ENCODE measurements at places on chromosomes 4 and X. TPM values are rescaled to one million over a fixed set of nuclear protein-coding genes. Genes with fewer than 3 reads are reported as not detected.

TRPC3 gene
- 0.21 TPM for total RNA-seq

GRCh38 chr4:81440949-81441348 is 30.8 kb downstream of the RASGEF1B start:
- DNase-seq = no peak

CFAP99 gene
- total RNA-seq = not detected

DNA sequence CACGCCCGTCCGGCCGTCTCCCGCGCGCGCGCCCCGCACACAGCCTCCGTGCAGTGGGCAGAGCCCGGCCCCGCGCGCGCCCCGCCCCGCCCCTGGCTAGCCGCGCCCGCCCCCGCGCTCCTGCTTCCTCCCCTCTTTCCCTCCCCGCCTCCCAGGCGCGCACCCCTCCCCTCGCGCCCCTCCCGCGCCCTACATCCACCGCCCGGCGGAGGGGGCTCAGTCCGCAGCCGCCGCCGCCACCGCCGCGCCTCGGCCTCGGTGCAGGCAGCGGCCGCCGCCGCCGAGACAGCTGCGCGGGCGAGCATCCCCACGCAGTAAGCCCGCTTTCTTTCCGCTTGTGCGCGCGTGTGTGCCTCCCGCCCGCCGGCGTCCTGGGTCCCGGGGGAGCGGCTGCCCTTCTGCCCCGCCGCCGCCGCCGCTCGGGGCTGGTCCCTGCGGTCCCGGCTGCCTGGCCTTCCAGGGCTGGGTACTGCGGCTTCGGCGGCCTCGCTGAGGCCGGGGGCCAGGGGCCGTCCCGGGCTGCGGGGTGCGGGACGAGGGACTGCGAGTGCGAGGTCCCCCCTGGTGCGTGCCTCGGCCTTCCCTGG is at the start of gene FHL1:
Gene FHL1 (plus strand): TSS at position 219 of the 587 bp plus-strand sequence.
- peak; percentile 87 for DNase-seq

DNA sequence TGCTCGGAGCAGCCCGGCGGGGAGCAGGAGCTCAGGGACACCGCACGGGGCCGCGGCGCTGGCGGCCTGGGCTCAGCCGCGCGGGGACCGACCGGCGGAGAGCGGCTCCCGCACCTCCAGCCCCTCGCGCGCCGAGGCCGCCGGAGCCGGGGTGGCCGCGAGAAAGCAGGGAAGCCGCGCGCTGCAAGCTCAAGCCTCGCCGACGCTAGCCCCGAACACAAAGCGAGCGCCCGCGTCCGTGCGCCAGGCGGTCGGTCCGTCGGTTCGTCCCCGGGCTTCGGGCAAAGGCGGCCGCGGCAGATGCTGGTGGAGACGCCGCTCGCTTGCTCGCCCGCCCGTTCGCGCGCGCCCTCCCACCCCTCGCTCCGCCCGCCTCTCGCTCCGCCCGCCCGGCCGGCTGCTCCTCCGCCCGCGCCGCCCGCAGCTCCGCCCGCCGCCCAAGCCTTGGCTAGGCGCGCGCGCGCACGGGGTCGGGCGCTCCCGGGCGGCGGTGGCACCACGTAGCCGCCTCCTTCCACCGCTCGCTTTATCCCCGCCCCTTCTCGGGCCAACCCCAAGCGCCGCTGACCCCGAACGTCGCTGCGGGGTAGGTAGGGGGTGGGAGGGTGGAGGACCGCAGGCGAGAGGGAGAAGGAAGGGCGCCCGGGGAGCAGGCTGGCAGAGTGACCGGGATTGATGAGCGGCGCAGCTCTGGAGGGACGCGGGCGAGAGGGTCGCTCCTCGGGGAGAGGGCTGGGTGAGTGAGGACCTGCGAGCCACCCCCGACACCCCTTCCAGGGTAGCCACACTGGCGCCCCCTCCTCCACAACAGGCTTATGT is at the start of gene TSPAN5:
Gene TSPAN5 (minus strand): TSS at position 325 of the 819 bp plus-strand sequence.
- DNase-seq = peak; percentile 93

DNA sequence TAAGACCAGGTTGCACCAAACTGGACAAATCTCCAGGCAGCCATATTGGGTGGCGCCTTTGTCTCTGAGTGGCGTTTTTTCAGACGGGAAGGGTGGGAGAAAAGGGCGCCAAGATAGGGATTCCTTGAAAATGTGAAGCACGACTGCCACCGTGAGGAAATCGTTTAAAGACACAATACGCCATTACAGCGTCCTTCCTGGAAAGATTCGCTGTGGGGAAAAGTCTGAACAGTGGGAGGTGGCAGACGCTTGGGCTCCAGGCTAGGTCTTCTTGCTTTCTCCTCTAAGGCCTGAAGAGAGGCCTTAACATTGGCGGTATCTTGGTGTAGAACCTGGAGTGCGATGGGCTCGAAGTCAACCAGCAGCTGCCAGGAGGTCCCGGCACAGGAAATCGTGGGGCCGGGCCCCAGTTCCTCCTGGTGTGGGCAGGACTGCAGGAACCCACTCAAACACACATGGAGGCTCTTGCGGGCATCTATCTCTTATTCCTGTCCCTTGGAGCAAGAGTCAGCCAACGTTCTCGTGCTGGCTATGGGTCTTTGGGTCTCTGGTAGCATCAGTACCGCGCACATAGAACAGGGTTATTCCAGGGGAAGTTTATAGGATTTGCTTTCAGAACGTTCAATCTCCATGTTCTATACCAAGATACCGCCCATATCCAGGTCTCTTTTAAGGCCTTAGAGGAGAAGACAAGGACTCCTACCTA is 208.8 kb downstream of the OR13H1 start:
- DNase-seq = no peak

DMD gene
- 30.5 TPM for total RNA-seq

GRCh38 chr4:38669208-38669607 is 5.2 kb downstream of the KLF3 start:
- no peak for DNase-seq

GRCh38 chr4:162151850-162152249 is 11.9 kb downstream of the FSTL5 start:
- DNase-seq = no peak

GPR50 gene
- total RNA-seq = 0.55 TPM

DNA sequence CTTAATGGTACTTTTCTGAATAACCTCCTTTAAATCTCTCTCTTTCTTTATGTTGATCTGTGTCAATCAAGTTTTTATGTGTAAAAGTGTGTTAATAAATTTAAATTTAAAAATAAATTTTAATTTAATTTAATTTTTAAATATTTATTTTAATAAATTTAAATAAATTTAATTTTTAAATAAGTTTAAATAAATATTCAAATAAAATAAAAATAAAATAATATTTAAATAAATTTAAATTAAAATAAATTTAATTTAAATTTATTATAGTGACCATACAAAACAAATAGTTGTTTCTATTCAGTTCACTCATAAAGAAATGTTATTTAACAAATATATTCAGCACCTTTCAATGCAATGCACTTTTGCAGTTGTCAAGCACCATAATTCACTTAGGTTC is 146.9 kb downstream of the GRID2 start:
- DNase-seq = no peak

DNA sequence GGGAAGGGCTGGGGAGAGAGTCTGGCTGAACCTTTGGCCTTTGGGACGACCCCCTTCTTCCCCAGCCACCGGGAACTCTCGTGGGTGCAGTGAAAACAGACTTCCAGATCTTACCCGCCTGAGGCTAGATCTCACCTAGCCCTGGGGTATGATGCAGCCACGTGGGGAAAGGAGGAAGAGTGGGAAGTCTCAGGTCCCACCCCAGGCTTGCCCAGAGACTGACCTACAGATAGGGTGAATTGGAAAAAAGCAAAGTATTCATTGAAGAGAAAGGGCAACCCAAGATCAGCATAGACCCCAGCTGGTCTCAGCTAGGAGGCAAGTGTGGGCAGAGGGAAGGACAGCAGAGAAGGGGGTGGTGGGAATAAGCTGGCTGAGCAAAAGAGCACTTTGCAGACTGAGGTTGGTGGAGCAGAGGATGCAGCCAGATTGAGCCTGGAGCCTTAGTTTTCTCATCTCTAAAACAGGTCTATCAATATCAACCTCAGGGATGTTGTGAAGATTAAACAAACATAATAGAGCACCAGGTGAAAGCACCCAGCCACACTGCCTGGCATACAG is 4.2 kb upstream of the EFNB1 start:
- DNase-seq = no peak

DNA sequence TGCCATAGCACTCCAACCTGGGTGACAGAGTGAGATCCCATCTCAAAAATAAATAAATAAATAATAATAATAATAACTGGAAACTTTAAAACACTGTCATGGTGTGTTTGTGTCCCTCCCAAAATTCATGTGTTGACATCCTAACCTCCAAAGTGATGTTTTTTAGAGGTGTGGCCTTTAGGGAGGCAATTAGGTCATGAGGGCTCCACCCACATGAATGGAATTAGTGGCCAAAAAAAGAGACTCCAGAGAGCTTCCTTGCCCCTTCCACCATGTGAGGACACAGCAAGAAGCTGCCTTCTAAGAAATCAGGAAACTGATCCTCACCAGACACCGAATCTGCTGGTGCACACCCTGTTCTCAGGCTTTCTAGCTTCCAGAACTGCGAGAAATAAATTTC is 23.8 kb upstream of the RAPGEF2 start:
- DNase-seq = no peak

DNA sequence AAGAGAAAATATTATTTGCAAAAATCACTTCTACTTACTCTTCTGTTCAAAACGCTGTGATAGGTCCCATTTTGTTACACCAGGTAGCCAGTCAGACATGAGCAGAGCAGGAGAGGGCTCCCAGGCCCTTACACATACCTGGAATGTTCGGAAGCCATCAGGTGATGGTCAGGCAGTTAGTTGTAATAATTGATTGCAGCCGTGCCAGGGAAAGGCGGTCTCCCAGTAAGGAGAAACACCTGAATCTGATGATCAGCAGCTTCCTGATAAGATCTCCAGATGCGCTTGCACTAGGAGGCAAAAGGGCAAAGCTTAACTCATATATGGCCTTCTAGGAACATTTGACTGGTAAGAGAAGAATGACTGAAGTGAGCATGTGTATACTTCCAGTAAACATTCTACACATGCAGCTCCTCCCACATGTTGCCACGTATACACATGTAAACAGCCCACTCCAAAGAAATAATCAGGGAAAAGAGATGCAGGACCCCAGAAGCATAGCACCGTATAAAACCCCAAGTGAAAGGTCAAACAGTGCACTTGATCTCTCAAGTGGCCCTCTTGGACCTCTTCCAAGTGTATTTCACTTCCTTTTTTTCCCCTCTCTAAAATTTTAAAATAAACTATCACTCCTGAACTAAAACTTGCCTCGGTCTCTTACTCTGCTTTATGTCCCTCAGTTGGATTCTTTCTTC is 1338.0 kb downstream of the FSTL5 start:
- DNase-seq = no peak

SUPT20HL2 gene
- not detected for total RNA-seq

DNA sequence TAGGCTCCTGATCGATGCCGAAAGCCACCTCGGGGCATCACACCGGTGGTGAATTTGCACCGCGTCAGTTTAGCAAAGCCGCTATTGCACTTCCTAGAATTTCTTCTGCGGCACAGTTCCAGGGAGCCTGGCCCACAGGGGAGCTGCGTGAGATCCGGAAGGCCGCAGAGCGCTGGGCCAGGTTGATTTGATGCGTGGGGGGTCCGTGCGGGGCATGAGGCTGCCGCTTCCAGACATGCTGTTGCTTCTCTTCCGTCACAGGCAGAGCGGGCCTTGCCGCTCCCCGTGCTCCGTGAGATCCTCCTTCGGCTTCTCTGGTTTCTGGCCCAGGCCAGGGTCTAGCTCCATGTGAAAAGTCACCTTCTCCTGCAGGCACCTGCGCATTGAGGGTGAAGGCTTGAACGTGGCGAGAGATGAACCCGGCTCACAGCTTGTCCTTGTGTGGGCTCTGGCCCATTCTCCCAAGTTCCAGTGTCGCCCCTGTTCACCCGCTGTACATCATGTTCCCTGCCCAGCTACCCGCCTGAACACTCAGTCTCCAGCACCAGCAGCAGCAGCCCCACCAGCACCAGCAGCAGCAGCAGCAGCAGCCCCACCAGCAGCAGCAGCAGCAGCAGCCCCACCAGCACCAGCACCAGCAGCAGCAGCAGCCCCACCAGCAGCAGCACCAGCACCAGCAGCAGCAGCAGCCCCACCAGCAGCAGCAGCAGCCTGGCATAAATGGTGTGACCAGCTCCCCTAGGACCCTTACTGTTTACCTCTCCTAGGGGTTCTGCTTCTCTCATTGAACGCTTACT is 131.2 kb downstream of the TRIML1 start:
- no peak for DNase-seq

GRCh38 chrX:70916754-70917153 is 8.2 kb upstream of the TEX11 start:
- DNase-seq = no peak

- no peak for DNase-seq
Measured at GRCh38 chr4:56657128-56657527, 24.0 kb downstream of the HOPX start.

TEX13B gene
- not detected for total RNA-seq

- peak; percentile 22 for DNase-seq
Measured at GRCh38 chr4:21765810-21766407, 182.7 kb downstream of the KCNIP4 start.

TCEAL6 gene
- not detected for total RNA-seq

GIMD1 gene
- total RNA-seq = not detected

DNA sequence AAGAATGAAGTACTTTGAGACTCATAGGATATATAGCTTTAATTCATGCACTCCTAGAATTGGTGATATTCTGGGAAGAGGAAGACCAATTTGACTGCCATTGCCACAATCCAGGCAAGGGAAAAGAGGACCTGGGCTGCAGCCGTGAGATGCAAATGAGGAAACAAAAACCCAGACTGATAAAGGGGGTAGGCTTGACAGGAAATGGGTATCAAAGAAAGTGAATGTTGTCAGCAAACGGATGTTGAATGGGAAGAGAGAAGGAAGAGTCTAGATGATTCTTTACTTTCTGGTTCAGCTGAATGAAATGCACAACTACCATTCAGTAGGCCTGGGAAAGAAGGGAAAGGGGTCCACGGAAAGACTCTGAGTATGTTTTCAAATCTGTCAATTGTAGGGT is 17.1 kb upstream of the ARHGEF6 start:
- no peak for DNase-seq

CT45A3 gene
- not detected for total RNA-seq

DNA sequence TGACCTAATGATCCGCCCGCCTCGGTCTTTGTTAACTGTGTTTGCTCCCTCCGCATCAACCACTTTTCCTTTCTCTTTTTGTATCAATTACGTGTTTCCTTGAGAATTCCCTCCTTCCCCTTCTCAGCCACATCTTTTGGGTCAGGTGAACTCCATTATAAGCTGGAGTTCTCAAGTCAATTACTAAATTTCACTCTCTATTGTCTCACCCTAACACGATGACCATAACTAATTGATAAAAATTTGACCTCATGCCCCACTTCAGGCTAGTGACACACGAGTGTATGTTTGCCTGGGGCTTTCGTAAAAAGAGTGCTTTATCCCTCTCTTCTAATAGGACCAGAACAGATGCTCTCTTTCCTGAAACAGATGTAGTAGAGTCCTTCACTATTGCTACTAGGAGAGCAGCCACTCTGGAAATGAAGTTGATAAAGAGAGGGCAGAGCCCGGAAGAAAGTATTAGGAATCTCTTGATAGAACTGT is 403.6 kb upstream of the ANXA10 start:
- no peak for DNase-seq

DNA sequence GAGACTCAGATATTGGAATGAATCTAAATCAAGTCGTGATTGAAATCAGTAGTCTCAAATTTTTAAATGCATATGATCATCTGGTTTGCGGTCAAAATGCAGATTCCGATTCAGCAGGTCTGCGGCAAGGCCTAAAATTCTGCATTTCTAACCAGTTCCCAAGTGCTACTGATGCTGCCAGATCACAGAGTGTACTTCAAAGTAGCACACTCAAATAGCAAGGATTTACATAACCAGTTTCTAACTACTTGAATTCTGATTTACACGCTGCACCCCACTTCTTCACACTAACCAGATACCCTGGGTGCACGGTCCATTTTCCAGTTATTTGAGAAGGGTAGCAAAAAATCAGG is 752 bp downstream of the MBTPS2 start:
- no peak for DNase-seq

NHSL2 gene
- total RNA-seq = 7.5 TPM
